Mesenchymal stem cell (in vitro differentiated cells and primary cell): ENCODE measurements at places on chromosomes 12 and 14.

DNA sequence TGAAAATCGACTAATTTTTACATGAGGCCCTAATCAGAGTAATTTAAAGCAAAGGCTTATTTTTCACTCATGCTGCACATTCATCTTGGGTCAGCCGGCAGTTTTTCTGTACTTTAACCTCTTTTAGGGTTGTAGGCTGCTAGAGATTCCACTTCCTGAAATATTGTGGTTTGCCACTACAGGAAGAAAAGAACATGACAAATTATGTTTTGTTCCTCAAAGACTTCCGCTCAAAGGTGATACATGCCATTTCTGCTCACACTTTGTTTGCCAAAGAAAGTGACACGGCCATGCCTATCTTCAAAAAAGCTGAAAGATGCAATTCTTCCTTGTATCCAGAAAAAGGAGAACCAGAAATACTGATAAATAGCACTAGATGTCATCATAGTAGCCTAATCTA is 183.4 kb upstream of the PPFIA2 start:
- no peak for DNase-seq

DNA sequence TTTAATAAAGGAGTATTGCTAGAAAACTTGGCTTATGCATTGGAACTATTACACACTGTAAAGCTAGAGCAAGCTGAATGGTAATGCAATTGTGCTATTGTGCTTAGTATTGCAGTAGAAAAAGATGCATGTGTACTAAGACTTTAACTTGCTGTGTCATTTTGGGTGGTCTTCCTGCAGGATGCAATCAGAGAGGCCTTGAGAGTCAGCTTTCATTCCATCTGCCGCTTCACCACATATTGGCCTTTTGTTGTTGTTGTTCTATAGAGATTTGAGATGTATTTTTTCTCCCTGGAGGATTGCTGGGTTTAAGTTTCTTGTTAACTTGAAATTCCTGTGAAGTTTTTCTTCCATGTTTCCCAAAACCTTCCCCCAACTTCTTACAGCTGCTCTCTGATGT is 449.7 kb downstream of the TMTC2 start:
- no peak for DNase-seq

DNA sequence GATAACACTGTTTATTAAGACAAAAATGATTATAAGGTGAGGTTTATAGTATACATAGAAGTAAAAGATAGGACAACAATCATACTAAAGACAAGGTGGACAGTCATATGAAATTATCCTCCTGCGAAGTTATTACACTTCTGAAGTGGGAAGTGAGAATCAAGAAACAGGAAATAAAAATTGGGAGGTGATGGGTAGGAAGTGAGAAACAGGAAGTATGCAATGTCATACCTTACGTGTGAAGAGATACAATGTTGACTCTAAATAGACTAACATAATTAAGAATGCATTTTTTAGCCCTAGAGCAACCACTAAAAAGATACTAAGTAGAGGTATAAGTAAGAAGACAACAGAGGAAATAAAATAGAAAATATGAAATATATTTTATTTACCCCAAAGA is 43.7 kb downstream of the GRIN2B start:
- no peak for DNase-seq

DNA sequence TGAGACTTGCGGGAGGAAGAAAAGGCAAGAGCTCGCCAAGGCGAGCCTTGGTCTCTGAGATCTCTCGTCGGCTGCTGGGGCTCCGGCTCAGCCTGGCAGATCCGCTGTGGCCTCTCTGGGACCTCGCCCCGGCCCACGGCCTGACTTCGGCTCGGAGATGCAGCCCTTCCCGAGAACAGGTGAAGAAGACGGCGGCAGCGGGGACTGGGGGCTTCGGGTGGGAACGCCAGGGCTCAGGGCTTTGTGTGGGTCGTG is 6.0 kb upstream of the HOXC9 start:
- no peak for DNase-seq

DNA sequence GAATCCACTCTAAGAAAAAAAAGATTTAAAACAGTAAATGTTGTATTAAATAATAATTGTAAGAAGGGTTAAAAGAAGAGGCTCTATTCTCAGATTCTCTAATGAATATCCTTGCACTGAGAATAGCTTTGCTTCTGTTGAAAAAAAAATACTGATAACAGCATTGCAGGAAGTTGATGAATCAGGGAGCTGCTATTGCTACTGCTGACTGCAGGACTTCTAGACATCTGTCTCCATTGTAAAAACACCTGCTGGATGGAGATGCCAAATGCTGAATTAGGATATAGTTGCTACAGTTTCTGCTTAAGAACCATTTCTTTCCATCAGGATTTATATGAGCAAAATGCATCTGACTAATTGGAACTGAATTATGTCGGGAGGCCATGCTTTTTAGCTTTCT is 50.3 kb upstream of the ANP32D start:
- no peak for DNase-seq

- DNase-seq: peak; percentile 79
Observed at GRCh38 chr12:28340261-28341045, 150.2 kb downstream of the CCDC91 start.

GRCh38 chr14:93543766-93544165 is 113.0 kb downstream of the UNC79 start:
- DNase-seq: peak; percentile 34

DNA sequence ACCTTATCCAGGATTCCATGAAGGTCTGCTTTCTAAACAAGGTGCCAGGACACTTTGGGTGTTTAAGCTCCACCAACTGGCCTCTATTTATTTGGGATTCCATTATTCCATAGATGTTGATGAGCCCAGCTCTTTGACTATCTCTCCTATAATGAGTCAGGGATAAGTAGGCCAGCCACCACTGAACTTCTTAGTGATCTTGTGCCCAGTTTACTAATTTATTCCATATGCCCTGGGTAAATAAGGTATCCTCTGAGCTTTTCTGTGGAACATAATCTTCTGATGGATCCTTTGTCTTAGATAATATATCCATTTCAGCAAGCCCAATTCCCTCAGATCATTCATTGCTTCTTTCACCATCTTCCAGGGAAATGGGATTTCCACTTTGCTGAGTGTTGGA is 535.0 kb downstream of the FOXG1 start:
- DNase-seq: no peak

- no peak for DNase-seq
Observed at GRCh38 chr12:127726671-127727315, 540.2 kb upstream of the TMEM132C start.

DNA sequence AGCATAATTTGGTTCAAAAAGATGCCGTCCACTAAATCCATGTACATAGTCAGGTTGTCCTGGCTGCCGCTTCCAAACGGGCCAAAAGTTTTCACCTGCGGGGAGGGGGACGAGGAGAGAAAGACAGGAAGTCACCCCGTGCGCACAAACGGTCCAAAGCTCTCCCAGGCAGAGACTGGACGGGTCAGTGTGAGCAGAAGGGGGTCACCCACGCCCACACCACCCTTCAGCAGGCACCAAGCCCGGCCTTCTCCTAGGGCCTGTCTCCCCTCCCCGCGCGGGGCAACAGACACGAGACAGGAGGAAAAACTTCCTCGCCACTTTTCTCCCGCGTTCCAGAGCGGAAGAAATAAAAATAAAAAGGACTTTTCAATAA is 888 bp downstream of the CCDC88C start:
- DNase-seq: no peak

- DNase-seq: no peak
Observed at GRCh38 chr12:27521066-27521465, 2.9 kb upstream of the PPFIBP1 start.

GRCh38 chr14:68373124-68373646 is 419.7 kb downstream of the ZFP36L1 start:
- no peak for DNase-seq

GRCh38 chr12:52032446-52032803 is 18.8 kb upstream of the NR4A1 start:
- peak; percentile 83 for DNase-seq

- peak; percentile 94 for DNase-seq
Observed at GRCh38 chr12:50786498-50787231, 22.8 kb downstream of the ATF1 start.

- DNase-seq: peak; percentile 36
Observed at GRCh38 chr14:55609681-55610080, 29.7 kb downstream of the KTN1 start.

- DNase-seq: no peak
Observed at GRCh38 chr12:111469401-111469800, 63.7 kb downstream of the SH2B3 start.

DNA sequence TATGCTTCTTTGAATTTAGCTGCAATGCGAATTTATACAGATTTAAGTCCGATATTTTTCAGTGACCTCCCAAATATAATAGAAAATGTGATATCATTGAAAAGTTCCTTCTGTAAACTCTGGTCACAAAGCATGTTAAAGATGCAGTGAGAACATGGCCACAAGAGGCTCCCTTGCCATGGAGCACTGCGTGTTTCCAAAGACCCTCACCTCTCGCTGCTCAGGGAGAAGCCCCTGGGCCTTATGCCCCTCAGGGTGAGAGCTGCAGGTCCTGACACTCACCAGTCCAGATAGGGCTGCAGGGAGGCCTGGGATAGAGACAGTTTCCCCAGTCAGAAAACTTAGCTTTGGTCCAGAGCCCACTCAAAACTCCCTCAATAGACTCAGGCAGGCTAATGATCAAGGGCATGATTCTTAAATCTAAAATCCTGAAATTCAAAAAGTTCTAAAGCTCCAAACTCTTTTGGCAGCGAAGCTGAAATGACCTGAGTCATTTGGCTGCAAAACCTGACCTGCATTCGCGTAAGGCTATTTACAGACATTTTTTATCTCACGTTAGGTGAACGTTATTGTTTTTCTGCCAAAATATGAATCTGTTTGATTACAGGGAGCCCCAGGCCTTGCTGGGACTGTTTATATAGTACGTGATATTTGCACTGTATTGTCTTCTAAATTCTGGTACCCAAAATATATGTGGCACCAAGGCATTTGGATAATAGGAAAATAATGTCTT is 67.8 kb downstream of the CAPZA3 start:
- DNase-seq: no peak

DNA sequence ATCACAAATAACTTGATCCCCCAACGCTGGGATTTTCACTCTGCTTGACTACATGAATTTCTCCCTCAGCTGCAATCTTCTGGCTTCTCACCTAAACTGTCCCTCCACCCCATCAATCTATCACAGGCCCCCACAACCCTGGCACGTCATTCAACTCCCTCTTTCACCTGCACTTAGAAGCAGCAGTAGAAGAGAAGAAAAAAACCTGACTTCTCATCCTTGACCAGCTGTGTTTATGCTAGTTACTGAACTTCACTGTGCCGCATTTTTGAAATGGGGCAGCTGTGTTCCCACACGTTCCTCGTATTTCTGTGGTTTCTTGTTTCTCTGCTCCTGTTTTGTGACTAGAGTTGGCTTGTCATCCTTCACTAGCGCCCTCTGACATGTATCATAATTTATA is 35.0 kb downstream of the ITPR2 start:
- peak; percentile 86 for DNase-seq

DNA sequence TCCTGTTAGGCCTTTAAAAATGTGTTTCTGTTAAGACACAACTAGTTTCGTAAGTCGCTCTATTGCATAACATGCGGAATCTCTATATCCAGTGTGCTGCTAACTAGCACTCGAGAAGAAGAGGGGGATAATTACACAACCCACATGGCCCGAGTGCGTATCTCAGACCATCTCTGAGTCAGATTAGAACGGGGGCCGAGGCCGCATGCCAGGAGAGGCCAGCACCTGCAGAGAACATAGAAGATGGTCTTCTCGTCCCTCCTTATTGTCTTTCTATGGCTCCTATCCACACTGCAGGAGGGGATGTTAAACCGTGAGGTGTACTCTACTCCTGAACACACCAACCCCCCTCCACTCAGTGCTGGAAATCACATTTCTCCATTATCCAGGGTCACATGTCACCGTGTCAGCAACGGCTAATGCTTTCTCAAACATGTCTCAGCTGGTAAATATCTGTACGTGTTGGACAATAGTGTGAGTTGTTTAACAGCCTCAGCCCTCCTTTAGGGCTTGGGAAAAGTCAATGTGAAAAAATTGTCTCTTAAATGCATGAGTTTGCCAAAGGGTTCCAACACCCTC is 56.3 kb downstream of the CCDC88C start:
- DNase-seq: peak; percentile 81

GRCh38 chr12:95151821-95152220 is 65.4 kb downstream of the FGD6 start:
- DNase-seq: no peak

DNA sequence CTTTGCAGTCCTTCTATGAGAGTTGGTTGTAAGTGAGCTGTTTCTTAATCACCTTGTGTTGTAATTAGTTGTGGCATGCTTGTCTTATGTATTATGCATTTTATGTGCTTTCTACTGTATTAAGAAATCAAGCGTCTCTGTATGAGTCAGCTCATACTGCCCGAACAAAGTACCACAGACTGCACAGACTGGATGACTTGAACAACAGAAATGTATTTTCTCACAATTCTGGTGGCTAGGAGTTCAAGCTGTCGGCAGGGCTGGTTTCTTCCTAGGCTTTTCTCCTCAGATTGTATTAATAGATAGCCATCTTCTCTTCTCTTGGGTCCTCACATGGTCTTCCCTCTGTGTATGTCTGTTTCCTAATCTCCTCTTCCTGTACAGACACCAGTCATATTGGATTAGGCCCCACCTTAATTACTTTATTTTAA is 77.7 kb downstream of the FLRT2 start:
- peak; percentile 98 for DNase-seq

DNA sequence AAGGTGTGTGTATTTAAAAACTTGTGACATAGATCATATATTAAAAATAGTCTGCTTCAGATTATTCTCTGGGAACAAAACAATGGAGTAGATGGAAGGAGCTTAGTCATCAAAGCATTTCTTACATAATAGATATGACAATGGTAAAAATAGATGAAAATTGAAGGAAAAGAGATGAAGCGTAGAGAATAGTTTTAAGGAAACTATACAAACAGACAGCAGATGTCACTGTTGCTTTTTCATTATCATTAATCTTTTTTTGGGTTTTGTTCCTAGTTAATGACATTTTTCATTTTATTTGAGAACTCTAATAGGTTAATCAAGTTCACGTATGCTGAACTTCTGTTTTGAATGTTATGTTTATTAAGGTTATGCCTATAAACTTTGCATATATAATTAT is 149.2 kb upstream of the FBXO33 start:
- DNase-seq: no peak

DNA sequence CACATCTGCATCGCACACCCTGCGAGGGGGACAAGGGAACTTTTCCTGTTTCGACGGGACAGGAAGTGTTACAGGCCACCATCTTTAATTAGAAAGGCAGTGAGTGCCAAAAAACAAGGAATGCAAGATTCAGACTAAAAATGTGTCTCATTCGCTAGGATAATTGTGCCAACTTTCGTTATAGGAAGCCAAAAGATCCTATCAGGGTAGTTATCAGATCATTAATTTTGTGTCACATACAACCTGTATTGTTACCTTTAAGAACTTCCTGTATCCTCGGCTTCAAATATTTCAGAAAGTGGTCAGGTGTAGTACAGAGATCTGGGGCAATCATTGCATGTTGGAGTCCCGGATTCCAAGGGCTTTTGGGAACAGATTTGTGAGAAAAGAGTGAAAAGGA is 19.2 kb upstream of the MGP start:
- no peak for DNase-seq
